NCI-H524 treated with DMSO at 0.1 percent for 48 hours (cell line): ENCODE measurements at places on chromosomes 6 and 20.
A peak's percentile ranks its signal among the peaks of the same experiment; 100 is the strongest.

DNA sequence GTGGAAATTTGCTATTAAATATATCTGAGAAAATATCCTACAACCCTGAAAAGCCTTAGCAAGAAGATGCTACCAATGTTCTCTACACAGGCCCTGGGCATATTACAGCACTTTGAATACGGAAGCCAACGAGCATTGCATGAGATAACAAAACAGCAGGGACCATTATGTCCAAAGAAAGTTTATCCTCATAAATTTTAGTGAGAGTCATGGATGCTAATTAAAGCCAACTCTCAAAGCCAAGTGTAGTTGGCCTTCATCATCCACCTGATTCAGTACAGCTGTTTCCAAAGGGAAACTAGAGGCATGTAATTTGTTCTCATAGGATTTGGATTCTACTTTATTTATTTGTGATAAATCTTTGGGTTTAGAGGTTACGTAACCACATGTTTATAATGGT is 564.8 kb downstream of the RFPL4B start:
- no peak for DNase-seq

DNA sequence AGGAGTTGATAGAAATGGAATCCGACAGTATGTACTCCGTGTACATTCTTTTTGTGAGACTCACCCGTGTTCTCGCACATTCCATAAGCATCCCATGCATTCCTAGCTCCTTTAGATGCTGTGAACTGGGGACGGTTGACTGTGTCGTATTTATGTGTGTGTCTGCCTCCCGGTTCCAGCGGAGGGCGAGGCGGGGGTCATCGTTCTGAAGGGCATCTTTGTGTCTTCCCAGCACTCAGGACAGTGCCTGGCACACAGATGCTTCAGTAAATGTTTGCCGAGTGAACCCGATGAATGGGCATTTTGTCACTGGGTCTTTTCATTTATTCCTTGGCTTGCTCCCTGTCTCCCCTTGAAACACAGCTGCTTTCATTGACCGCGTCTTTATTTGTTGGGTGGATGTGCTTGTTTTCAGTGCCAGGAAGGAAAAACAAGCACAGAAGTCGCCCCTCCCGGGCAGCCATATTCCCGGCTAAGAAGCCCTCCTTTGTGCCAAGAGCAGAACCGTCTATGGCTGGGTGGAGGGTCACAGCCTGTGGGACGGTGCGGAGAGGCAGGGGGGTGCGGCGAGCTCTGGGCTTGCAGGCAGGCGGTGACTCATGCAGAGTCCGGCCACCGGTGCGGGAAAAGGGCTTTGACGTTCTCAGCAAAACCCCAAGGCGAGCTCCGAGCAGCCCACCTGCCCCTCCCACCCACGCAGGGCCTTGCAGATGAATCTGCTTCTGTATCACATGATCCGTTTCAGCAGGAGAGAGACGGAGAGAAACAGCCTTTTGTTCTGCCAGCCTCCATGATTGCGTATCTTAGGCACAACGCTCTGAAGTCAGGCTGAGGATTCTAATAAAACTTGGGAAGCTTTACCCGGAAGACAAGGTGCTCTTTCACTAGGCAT is 11.2 kb upstream of the PSMG4 start:
- DNase-seq: no peak

GRCh38 chr20:48921883-48922820 is 641 bp downstream of the ARFGEF2 start:
- no peak for DNase-seq

GRCh38 chr6:105591053-105591452 is 188.2 kb upstream of the PREP start:
- no peak for DNase-seq

- DNase-seq: no peak
Observed at GRCh38 chr6:101770116-101770515, 376.6 kb downstream of the GRIK2 start.

- DNase-seq: no peak
Observed at GRCh38 chr6:119337252-119337651, 12.3 kb downstream of the MAN1A1 start.

DNA sequence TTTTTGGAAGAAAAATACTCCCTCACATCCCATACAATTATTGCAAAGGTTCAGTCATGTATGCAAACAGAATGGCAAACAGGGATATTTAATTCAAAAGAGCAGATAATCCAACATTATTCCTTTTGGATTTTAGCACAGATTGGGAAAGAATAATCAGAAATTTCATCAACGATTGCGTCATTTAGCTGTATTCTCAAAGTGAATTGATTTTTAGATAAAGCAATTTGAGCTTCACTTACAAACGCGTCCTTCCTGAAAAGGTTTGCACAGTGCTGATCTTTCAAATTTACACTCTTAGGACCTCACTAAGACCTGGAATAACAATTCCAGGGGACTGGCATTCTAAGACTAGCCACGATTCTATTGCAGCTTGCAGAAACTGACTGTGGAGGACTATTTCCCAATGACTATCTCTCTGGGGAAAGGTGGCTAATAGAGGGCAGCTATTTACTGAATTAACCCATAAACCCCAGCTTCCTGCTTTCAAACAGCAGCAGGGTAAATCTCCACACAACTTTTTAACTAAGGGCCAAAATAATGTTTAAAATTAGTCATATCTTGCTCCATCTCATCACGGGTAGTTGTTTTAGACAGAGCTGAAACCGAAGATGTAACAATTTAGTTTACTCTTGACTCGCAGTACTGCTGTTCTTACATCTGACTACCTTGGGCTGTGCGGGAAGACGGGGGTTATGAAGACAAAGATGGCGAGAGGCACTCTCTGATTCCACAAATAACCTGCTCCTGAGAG is 131.2 kb upstream of the FAM184A start:
- DNase-seq: no peak

GRCh38 chr6:129133770-129134192 is 250.8 kb downstream of the LAMA2 start:
- DNase-seq: no peak

DNA sequence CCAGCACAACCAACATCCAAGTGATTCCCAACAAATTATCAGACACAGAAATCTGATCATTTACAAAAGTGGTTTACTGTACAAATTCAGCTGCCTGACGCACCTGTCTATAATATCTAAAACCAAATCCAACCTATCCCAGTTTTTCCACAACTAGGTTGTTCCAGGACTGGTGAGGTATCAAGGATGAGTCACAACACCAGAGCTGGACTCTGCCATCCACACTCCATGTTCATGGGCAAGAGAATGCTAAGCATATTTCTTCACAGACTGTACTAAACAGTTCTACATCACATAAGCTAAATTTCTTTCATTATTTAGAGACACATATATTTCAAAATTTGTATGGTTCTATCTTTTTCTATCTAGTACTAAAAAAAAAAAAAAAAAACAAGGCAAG is 141.6 kb downstream of the BTBD9 start:
- no peak for DNase-seq

DNA sequence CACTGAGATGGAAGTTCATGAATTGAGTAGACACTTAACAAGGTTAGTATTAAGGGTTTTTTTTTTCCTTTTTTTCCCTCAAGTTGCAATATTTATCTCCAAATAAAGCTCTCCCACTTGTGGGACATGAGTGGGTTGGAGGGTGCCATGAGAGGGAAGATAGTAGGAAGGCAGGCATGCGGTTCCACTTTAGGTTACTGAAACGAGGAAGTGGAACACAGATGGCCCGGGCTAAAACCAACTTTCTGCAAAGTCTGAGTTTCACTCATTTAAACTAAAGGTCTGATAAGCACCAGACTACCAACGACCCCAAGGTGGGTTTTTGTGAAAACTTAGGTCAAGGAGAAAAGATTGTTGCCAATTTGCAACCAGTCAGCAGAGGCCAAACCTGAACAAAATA is 42.2 kb downstream of the TBC1D7 start:
- no peak for DNase-seq

GRCh38 chr6:134436281-134436815 is 118.4 kb upstream of the SGK1 start:
- DNase-seq: no peak

GRCh38 chr20:57323034-57323433 is 6.6 kb upstream of the SPO11 start:
- DNase-seq: no peak

- DNase-seq: no peak
Observed at GRCh38 chr20:53824779-53825178, 231.1 kb upstream of the ZNF217 start.

GRCh38 chr20:40702504-40702903 is 13.5 kb upstream of the MAFB start:
- DNase-seq: no peak

DNA sequence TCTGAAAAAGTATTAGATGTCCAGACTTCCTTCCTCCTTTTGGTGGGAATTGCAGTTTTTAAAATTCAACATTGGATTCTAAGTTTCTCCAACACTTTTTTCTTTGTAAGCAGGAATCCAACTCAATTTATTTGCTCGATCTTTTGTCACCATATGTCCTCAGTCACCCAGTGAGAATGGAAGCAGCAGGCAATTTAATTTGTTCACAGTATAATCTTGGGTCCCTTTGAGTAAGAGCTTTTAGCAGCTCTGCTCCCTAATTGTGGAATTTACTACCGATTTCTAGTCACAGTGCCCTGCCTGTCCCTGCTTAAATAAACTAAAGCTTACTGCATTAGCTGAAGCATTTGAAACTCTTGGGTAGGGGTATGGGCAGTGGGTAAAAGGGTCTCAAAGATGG is 98.6 kb downstream of the BTBD3 start:
- DNase-seq: no peak

GRCh38 chr6:154360476-154360875 is 3.9 kb upstream of the IPCEF1 start:
- DNase-seq: no peak

DNA sequence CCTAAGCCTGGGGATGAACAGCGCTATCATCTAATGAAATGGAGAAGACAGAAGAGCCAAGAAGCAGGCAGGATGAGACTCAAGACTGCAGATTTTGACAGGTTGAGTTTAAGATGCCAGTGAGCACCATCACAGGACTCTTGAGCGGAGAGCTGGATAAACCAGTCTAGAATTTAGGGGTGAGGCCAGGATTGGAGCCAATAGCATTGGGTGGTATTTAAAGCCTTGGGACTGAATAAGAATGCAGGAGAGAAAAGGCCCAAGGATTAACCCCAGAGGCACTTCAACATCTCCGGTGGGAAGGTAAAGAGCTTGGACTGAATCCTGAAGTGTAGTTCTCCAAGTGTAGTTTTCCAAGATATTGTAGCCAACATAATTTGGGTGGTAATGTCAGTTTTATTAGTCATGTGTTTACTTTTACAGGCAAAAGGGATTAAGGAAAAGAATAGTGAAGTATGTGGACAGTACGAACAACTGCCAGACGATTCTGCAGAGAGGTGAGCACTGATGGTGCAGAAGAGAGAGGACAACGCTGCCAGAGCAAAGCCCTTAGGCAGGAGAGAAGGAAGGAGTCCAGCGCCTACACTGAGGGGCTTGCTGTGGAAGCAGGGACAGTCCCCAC is 85.2 kb downstream of the DTNBP1 start:
- DNase-seq: no peak

GRCh38 chr20:19205981-19206396 is 6.5 kb upstream of the SLC24A3 start:
- DNase-seq: peak; percentile 20

DNA sequence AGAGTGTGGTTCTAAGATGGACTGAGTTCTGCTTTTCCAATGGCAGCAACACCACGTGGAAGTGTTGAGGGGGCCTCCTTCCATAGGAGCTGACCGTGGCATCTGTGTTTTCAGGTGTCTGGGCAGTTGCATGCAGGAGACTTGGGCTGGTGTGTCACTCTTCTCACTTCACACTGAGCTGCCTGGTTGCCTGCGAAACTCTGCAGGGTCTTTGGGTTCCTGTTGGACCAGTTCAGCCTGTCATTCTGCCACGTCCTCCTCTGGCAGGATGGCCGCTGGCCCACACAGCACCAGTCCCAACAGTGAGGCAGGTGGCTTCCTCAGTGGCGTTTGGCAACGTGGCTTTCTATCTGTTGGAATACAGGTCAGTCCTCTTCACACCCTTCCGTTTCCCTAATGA is 16.1 kb upstream of the UNC93A start:
- no peak for DNase-seq

DNA sequence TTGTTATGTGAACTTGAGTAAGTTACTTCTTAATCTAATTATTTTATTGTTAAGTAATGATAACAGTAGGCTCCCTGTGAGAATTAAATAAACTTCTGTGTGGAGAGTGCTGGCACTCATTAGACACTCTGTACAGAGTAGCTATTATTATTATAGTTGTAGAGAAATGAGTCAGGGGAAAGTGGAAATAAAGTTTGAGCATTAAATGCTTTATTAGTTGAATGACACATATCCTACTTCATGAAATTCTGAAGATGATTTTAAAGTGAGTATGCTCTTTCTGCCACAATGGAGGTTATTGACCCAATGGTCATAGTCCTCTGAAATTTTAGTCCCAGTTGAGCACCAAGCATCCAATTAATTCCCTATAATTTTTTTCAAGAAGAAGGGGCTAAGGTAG is 5.9 kb downstream of the ECI2 start:
- no peak for DNase-seq

- DNase-seq: no peak
Observed at GRCh38 chr6:8821981-8822381, 386.6 kb upstream of the SLC35B3 start.

GRCh38 chr6:117265410-117266256 is at the start of gene VGLL2:
VGLL2 (plus strand) TSS chr6:117265558; CDS start chr6:117265764, 206 bp downstream.
- peak; percentile 66 for DNase-seq

GRCh38 chr6:148423133-148423532 is 80.5 kb downstream of the SASH1 start:
- DNase-seq: no peak

GRCh38 chr20:14126856-14127255 is 131.5 kb downstream of the MACROD2 start:
- DNase-seq: no peak

DNA sequence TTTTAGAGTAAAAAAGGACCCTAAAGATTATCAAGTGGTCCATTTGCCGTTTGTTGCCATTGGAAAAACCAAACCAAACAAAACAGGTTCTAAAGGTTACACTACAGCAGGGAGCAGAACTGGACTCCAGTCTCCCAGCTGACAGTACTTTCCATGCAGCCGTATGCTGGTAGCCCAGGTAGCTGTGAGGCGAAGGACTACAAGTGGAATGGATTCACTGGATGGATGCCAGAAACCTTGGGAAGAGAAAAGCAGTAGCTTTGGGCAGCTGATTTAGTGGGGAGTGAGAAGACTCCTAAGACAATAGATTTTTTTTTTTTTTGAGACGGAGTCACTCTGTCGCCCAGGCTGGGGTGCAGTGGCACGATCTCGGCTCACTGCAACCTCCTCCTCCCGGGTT is 88.3 kb downstream of the SASH1 start:
- DNase-seq: no peak

DNA sequence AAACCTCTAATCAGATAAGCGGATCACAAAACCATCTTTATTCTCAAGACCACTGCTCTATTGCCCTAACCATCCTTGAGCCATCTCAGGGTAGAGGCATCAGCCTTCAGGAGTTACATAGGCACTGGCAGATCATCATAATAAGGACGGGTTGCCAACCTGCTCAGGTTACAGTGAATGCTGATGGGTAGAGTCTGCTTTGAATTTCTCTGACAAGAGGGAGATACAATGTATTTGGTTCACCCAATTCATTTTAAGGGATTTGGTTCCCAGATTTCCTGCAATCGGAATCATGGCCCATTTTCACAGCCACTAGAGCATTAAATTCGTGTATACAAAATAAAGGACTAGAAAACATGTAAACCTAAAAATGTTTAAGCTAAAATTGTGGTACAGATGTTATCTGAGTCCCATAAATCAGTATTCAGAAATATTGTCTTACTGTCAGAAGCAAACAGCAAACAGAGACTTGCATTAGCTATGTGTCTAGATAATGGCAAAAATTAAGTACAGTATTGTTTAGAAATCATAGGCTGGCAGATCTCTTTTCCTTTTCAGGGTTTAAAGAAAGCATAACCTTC is 41.9 kb upstream of the TMEM170B start:
- no peak for DNase-seq

GRCh38 chr20:52805296-52805571 is 166.9 kb upstream of the TSHZ2 start:
- no peak for DNase-seq
